Tracheal epithelial cell (primary cell): ENCODE measurements at places on chromosomes 12 and 14. TPM values are rescaled to one million over a fixed set of nuclear protein-coding genes. Genes with fewer than 3 reads are reported as not detected.

Gene SHMT2
- total RNA-seq, result 306 and 389 TPM in 2 replicates

Gene KRT5
- total RNA-seq, result 7,035 and 9,280 TPM in 2 replicates

Gene PMEL
- total RNA-seq, result 2.6 and 2.9 TPM in 2 replicates

Gene HOXC9
- total RNA-seq, result 0.72 TPM in 1 of 2 replicates, not detected in the other

Gene CCDC63
- not detected in 2 replicates for total RNA-seq

Gene SETD1B
- 1.4 and 2.3 TPM in 2 replicates for total RNA-seq

Gene CATSPERB
- total RNA-seq, result 0.64 and 1.2 TPM in 2 replicates

Gene FOXN4
- not detected in 2 replicates for total RNA-seq

Gene CLEC4C
- not detected in 2 replicates for total RNA-seq

Gene AMDHD1
- not detected in 2 replicates for total RNA-seq

Gene VRK1
- 16.8 and 33.5 TPM in 2 replicates for total RNA-seq

Gene KRT79
- 0.21 and 0.24 TPM in 2 replicates for total RNA-seq

Gene ATXN2
- total RNA-seq, result 5.1 and 10.1 TPM in 2 replicates

Gene NR1H4
- total RNA-seq, result 3.6 TPM in 1 of 2 replicates, not detected in the other

Gene AHNAK2
- 423 and 574 TPM in 2 replicates for total RNA-seq

Gene MANSC4
- total RNA-seq, result not detected in 2 replicates

Gene KRT8
- 140 and 289 TPM in 2 replicates for total RNA-seq

Gene GPR68
- 0.85 and 6.7 TPM in 2 replicates for total RNA-seq

Gene ERBB3
- total RNA-seq, result 22.9 and 29.6 TPM in 2 replicates

Gene RFX4
- not detected in 2 replicates for total RNA-seq

Gene PIP4K2C
- total RNA-seq, result 47.5 and 52.2 TPM in 2 replicates

Gene OVCH1
- under 0.01 TPM in 1 of 2 replicates, not detected in the other for total RNA-seq

Gene LRRC10
- total RNA-seq, result not detected in 2 replicates

Gene SELPLG
- total RNA-seq, result 0.24 TPM in 1 of 2 replicates, not detected in the other

Gene EFS
- 6.3 and 7.7 TPM in 2 replicates for total RNA-seq

Gene CD163
- not detected in 2 replicates for total RNA-seq

Gene AICDA
- total RNA-seq, result 0.48 TPM in 1 of 2 replicates, not detected in the other

Gene SLC39A2
- total RNA-seq, result 0.48 TPM in 1 of 2 replicates, not detected in the other

Gene KRT80
- 8.3 and 11.8 TPM in 2 replicates for total RNA-seq

Gene KRT83
- under 0.01 and 0.21 TPM in 2 replicates for total RNA-seq

Gene RND1
- 0.43 and 7.5 TPM in 2 replicates for total RNA-seq

Gene TAS2R42
- total RNA-seq, result not detected in 2 replicates

Gene ZDHHC22
- total RNA-seq, result not detected in 2 replicates

Gene ATL1
- total RNA-seq, result 1.1 and 4.6 TPM in 2 replicates

Gene CRACR2A
- 0.43 and 1.9 TPM in 2 replicates for total RNA-seq

Gene PLEKHH1
- 2.9 and 4.0 TPM in 2 replicates for total RNA-seq

Gene GPD1
- 1.2 TPM in 1 of 2 replicates, not detected in the other for total RNA-seq
